ENCODE measurements at places on chromosomes 1 and 21.

DNA sequence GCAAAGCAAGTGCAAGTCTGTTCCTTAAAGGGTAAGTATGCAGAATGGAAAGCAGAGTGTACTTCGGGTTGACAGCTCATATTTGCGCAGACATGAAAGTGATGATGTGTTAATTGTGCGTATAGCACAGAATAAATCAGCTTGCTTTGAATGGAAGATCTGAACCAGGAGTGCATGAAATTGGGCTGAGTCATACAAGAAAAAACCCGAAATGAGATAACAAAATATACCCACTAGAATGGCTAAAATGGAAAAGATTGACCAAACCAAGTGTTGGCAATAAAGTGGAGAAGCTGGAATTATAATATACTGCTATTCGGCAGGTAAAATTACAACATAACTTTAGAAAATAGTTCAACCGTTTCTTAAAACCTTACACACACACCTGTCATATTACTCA is 28.5 kb downstream of the CR1L start:
- no peak for DNase-seq

DNA sequence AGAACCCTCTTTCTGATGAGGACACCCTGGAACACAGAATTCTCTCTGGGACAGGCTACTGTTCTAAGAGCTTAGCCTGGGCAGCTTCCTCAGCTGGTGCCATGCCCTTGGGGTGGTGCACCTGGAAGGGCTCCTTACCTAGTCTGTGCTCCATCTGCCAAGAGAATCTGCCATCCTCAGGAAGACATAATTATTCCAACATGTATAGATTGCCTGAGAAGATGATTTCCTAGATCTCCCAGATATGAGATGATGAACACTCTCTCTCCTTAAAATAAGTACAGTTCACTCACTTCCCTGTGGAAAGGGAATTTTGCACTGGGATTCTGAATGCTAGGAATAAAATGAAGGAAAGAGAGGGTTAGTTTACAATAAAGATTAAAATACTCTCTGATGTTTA is 87.6 kb downstream of the NENF start:
- DNase-seq: no peak

- DNase-seq: no peak
These were observed 94.0 kb upstream of the NGF start for GRCh38 chr1:115432061-115432460.

- DNase-seq: no peak
These were observed 29.6 kb downstream of the DNAH14 start for GRCh38 chr1:224959115-224959514.

DNA sequence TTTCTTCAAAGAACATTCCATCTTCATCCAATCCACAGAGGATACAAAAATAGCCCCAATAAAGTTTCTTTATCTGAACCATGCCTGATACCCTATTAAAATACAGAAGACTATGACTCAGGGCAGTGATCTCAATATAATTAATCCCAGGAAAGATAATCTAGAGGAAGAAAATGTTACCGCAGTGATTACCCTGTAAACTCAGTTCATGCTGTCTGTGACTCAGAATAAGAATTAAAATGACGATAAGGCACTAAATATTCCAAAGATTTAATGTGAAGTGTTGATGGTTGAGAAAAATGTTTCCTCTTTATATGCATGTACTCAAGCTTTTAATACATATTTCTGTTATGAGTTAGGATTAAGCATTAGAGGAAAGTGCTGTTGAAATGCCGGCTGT is 88.6 kb upstream of the LYPLAL1 start:
- no peak for DNase-seq

DNA sequence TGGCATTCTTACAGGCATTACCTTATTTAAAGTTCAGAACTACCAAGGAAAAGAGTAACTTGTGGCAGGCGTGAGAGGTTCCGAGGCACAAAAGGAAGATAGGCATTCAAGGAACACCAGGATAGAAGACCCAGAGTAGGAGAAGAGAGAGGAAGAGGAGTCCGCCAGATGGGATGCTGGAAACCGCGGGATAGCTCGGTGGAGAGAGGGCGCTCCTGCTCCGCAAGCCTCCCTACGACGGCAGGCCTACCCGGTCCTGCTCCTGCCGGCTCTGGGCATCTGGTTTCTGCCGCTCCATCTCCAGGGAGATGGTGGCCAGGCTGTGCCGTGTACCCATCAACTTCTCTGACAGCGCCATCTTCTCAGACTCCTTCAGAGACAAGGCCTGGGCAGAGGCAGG is 5.4 kb upstream of the NBPF1 start:
- no peak for DNase-seq

- DNase-seq: no peak
These were observed 885.7 kb downstream of the PLA2G4A start for GRCh38 chr1:187714470-187714869.

DNA sequence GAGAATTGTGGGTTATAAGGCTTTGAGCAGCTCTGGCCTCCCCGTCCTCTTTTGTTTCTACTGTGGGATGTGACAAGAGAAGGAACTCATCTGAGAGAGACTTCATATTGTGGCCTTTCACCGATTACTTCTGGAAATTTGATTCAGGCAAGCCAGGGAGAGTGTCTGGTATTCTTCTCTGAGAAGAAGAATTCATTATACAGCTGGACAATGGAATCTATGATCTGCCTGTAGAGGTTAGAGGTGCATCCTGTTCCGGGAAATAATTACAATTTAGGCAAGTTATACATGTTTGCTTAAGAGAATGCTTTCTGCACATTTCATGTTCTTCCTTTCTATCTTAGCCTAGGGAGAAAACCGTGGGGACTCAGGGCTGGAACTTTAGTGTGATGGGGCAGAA is 12.8 kb upstream of the RNU1-2 start:
- DNase-seq: no peak
